ENCODE measurements at places on chromosomes 1 and 21.

- no peak for DNase-seq
Measured at GRCh38 chr1:3350506-3351261, 103.8 kb upstream of the ARHGEF16 start.

GRCh38 chr1:218925777-218926176, 247.9 kb upstream of the LYPLAL1 start:
- no peak for DNase-seq

DNA sequence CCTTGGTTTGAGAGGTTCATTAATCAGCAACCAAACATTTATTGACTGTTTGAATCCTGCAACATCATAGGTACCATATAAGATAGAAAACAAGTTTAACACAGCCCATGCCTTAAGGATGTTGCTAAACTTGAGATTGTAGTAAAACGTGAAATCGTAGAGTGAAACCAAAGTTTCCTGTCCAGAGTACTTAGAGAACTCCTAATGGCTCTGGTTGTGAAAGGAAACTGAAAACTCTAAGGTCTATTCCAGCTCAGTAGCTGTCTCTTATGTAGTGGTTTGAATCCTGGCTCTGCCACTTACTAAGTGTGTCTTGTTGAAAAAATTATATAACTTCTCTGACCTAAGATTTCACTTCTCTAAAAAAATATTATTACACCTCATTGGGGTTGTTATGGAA, 310.9 kb downstream of the NTNG1 start:
- no peak for DNase-seq

DNA sequence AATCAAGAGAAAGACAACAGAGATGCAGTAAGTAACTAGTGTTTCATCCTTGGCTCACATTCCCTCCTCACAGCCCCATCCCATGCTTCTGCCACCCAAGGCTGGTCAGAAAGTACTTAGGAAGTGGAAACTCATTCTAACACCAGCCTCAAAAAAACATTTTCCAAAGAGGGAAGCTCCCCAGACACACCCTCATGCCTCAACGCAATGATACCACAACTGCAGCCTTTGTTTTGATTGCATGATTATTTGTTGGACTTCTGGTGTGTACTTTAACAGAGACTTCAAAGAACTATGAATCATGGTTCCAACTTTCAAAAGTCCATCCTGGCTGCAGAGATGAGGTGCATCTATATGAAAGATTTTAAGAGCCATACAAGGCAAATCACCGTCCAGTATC, 45.2 kb upstream of the KCNA3 start:
- no peak for DNase-seq

- no peak for DNase-seq
Measured at GRCh38 chr1:3183813-3184212, 114.8 kb downstream of the PRDM16 start.

DNA sequence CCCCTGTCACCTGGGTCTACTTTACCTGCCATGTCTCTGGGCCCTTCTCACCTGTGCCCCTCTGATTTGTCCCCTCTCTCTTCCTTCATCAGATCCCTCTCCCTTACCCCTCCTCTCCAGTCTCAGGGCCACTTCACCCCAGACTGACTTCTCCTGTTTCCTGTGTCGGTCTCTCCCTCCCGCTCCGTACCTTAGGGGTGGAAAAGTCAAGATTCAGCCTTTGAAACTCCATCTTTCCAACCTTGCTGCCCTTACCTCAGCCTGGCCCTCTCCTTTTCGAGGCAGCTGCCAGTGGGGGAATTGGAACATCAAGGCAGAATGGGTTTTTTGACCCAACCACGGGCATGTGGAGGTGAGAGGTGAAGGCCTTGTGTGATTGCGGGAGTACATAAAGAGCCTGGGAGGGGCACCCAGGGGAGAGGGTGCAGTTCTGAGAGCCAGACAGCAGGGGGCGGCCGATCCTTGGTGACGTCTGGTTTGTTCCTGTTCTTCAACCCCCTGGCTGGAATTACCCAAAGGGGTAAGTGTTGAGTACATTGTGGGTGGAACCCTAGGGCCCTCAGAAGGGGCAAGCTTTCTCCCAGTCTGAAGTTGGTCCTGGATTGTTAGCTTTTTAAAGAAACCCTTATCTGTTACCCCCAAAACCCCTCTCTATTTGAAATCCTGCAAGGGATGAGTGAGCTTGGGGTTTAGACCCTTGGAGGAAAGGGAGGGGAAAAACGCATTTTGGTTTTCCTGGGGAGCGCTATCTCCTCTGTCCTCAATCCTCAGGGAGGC, 12.3 kb upstream of the DMBX1 start:
- DNase-seq: peak; percentile 36

- DNase-seq: no peak
Measured at GRCh38 chr1:25167269-25168192, 64.8 kb downstream of the SYF2 start.

GRCh38 chr1:186050360-186050759, 316.2 kb downstream of the HMCN1 start:
- DNase-seq: no peak

DNA sequence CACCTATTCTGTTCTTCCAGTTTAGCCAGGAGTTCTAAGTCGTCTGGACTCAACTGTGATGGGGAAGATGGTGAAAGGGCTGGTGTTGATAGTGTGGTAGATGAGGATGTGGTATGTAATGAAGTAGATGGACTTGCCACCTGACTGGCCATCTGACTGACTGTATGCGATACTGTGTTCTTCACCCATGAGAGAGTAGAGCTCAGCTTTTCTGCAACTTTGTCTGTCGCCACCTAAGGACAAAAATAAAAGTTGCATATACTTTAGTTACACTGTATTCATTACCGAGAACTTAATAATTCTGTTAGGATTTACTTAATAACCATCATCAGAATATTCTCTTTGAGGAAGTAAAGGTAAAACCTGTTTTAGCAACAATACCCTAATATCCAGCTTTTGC, 48.5 kb downstream of the EVI5 start:
- DNase-seq: no peak

DNA sequence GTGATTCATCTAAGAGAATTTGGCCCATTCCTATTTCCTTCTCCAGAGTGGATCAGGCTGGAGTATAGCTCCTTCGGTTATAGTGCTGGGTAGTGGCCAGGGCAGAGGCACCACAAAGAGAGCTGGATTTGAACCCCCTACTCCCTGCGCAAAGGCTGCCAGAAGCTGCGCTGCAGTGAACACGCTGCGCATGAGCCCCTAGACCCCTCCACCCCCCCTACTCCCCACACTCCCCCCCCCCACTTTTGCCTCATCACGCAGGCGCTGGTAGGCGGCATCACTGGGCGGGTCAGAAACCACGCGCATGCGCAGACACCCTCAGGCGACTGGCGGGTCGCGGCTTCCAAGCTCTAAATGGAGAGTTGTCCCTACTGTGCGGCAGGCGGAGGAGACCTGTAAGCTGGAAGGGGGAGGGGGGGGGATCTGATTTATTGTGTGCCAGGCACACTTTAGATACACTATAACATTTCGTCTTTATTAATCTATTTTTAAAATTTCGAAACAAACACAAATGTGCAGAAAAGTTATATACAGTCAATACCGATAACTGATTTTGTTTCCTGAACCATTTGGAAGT, 38.7 kb upstream of the HMGN1 start:
- DNase-seq: peak; percentile 53

DNA sequence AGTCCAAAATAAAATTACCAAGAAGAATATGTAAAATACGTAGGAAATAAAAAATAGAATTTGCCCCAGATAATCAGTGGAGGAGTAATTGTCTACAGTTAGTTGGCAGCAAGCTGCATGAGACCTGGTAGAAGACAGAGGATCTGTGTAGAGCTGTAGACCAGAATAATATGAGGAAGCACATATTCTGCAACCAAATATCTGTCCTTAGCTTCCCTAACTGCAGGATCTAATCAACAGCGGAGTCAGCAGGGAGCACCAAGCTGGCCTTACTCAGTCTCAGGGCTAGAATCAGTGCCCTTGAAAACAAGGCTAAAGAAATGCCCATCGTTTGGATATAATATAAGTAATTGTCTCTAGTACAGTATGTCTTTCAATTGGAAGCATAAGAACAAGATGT, 6.1 kb upstream of the GCSAML start:
- no peak for DNase-seq

GRCh38 chr1:22174446-22175220, 31.7 kb upstream of the WNT4 start:
- DNase-seq: no peak

GRCh38 chr1:56639211-56639610, 5.9 kb upstream of the PRKAA2 start:
- no peak for DNase-seq

DNA sequence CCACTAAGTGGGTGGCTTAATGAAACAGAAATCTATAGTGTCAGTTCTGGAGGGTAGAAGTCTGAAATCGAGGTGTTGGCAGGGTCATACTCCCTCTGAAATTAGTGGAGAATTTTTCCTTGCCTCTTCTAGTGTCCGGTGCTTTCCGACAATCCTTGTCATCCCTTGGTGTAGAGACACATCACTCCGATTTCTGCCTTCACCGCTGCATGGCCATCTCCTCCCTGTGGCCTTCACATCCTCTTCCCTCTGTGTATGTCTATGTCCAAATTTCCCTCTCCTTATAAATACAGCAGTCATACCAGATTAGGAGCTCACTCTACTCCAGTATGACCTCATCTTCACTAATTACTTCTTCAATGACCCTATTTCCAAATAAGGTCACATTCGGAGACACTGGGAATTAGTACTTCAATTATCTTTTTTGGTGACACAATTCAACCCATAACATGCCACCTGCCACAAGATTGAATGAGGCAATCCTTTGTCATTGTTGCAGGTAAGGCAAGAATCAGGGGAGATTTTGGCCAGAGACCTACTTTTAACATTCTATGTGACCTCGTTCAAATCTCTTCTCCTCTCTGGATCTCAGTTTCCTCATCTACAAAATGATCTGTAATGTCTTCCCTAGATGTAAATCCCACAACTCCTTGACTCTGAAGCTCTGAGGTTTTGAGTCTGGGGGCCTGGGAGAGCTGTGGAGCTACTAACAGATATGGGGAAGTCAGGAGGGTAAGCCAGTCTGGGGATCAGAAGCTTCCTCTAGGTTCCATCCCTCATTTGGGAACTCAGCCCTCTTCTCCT, 16.1 kb downstream of the NAV1 start:
- no peak for DNase-seq

DNA sequence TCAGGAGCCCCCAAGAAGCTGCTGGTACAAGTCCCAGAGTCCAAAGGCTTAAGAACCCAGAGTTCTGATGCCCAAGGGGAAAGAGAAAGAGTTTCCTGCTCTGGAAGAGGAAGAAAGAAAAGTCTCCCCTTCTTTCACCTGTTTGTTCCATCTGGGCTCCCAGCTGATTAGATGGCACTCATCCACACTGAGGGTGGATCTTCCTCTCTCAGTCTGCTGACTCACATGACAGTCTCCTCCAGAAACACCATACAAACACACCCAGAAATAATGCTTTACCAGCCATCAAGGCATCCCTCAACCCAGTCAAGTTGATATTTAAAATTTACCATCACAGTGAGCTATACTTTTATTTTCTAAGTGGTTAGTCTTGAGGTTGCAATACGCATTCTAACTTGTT, 257.9 kb downstream of the PAPPA2 start:
- no peak for DNase-seq

All from NCI-H187 treated with DMSO at 0.1 percent for 48 hours (cell line).